ENCODE measurements at places on chromosomes 12 and 14. TPM values are rescaled to one million over a fixed set of nuclear protein-coding genes. Genes with fewer than 3 reads are reported as not detected.

The NRIP2 gene
- 0.99 TPM for polyA plus RNA-seq

DNA sequence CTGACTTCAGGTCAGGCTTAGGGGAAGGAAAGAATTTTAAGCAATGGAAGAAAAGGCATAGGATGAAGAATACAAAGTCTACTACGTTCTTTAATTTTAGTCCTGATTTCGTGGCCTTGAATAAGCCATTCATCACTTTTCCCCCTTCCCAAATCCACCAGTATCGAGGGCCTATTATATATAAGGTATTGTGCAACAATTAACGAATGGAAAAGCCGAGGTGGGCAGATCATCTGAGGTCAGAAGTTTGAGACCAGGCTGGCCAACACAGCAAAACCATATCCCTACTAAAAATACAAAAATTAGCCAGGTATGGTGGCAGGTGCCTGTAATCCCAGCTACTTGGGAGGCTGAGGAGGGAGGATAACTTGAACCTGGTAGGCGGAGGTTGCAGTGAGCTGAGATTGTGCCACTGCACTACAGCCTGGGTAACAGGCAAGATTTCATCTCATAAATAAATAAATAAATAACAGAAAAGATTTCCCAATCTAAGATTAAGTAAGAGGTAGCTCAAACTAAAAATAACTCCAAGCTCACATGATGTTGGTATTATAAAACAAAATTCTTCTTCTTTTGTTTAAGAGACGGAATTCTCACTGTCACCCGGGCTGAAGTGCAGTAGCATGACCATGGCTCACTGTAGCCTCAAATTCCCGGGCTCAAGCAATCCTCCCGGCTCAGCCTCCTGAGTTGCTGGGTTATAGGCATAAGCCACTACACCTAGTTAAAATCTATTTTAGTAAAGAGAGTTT lies 58.3 kb upstream of the NR2C1 start:
- no peak for DNase-seq

GRCh38 chr14:92470215-92470614 lies 43.4 kb upstream of the RIN3 start:
- no peak for DNase-seq

The PAX9 gene
- polyA plus RNA-seq, result not detected

The SOX5 gene
- polyA plus RNA-seq, result 6.7 TPM

- DNase-seq, result no peak
These were observed 287.5 kb upstream of the LMO3 start for GRCh38 chr12:16893426-16893825.

DNA sequence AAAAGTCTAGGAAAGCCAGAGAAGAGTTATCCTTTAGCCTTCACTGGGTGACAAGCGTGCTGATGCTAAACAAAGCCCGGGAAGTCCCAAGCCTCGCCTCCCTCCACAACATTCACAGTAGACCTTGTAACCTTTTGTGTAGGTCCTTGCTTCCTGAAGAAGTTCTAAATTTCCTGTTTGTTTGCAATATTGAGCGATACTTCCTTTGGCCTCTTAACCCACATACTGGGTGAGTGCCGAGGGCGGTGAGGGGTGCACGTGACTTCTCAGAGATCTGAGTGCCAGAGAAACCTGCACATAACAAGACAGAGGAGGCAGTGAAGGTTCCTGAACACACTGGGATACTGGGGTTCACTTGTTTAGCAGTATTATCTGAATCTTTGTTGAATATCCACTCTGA lies 134.3 kb downstream of the PLXNC1 start:
- no peak for DNase-seq

The G2E3 gene
- 21.7 TPM for polyA plus RNA-seq

The P2RX2 gene
- not detected for polyA plus RNA-seq

The IPO4 gene
- polyA plus RNA-seq, result 20.9 TPM

- DNase-seq, result no peak
These were observed 16.3 kb upstream of the BEGAIN start for GRCh38 chr14:100603341-100604120.

The FGF23 gene
- polyA plus RNA-seq, result not detected

- DNase-seq, result no peak
These were observed 1.5 kb downstream of the RAB21 start for GRCh38 chr12:71756054-71756690.

- DNase-seq, result no peak
These were observed 280.6 kb upstream of the PWP1 start for GRCh38 chr12:107404981-107405380.

DNA sequence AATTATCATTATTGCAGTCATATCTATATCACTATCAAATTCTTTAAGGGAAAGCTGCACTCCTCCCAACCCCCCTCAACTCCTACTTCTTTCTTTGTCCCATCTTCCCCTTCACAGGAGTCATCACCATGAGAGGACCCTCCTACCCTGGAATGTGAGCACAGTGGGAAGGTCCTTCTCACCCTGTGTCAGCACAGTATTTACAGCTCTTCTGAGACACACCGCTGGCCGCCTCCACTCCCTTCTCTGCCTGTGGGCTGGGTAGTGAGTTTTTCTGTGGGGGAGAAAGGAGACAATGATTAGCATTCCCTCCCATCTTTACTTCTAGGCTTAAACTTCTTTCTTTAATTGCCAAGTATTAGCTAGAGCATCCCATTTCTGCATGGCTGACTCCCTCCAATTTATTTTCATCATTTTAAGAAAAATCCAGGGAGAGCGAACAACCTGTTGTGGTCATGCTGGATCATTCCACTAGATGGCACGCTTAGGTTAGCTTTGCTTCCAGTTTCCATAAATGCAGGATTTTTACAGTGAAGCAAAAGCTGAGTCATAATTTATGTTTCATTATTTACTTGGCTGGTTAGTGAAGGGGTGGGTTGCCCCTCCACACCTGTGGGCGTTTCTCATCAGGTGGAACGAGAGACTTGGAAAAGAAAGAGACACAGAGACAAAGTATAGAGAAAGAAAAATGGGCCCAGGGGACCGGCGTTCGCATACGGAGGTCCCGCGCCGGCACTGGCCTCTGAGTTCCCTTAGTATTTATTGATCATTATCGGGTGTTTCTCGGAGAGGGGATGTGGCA lies 188.5 kb downstream of the ALX1 start:
- DNase-seq, result peak; percentile 8

The C1QL4 gene
- 0.06 TPM for polyA plus RNA-seq

The TMEM229B gene
- 0.07 TPM for polyA plus RNA-seq

The ANO4 gene
- polyA plus RNA-seq, result 7.5 TPM

- no peak for DNase-seq
These were observed 131.9 kb downstream of the DAAM1 start for GRCh38 chr14:59320361-59320760.

The FNTB gene
- 20.2 TPM for polyA plus RNA-seq

DNA sequence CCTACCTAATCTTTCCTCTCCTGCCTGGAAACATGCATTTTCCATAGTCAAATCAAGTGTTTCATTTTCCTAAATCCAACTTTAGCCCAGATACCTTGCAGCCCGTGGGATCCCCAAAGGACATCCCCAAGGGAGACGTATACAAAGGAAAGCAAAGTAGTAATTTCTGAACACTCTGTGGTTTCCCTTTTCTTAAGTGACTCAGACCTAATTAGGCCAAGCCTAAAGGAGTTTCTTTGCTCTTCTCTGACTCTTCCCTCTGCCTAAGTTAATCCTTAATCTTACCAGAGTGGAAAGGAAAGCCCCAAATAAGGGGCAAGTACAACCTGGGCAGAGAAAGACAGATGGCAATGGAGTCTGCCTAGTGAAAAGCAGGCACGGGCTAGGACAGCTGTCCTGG lies 250.3 kb downstream of the SPTSSA start:
- no peak for DNase-seq

GRCh38 chr12:124389138-124389724 lies 94.3 kb downstream of the RFLNA start:
- no peak for DNase-seq

GRCh38 chr12:7434670-7435069 lies 9.3 kb downstream of the CD163L1 start:
- no peak for DNase-seq

DNA sequence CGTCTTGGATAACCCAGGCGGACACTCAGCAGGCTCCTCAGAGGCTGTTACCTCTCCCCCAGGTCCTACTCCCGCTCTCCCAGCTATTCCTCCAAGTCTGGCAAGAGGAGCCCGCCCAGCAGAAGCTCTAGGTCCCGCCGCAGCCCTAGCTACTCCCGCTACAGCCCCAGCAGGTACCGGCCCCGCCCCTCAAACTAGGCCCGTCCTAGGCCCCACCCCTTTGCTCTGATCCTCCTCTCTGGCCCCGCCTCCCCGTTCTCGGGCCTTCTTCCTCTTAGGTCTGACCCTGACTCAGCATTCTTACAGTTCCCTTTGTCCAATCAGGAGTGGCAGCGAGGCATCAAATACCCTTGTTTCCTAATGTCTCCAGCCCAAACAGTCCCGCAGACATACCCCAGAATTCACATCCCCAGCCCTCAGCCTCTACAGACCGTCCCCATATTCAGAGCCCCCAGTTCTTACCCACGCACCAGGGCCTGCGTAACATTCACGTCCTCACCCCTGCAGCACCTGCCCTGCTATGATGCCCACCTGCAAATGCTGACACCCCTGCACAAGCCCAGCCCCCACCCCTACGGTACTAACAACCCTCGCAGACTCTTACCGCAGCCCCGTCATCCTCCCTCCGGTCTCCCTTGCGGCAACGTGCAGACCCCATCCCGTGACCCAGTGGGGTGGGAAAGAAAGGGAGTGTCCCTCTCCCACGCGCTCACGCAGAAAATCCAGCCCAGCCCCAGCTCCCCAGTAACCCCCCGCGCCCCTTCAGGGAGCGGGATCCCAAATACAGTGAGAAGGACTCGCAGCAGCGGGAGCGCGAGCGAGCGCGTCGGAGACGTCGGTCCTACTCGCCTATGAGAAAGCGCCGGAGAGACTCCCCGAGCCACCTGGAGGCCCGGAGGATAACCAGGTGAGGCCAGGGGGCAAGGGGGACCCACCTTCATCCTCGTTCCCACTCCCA lies 25.0 kb upstream of the HSPB8 start:
- DNase-seq, result no peak

DNA sequence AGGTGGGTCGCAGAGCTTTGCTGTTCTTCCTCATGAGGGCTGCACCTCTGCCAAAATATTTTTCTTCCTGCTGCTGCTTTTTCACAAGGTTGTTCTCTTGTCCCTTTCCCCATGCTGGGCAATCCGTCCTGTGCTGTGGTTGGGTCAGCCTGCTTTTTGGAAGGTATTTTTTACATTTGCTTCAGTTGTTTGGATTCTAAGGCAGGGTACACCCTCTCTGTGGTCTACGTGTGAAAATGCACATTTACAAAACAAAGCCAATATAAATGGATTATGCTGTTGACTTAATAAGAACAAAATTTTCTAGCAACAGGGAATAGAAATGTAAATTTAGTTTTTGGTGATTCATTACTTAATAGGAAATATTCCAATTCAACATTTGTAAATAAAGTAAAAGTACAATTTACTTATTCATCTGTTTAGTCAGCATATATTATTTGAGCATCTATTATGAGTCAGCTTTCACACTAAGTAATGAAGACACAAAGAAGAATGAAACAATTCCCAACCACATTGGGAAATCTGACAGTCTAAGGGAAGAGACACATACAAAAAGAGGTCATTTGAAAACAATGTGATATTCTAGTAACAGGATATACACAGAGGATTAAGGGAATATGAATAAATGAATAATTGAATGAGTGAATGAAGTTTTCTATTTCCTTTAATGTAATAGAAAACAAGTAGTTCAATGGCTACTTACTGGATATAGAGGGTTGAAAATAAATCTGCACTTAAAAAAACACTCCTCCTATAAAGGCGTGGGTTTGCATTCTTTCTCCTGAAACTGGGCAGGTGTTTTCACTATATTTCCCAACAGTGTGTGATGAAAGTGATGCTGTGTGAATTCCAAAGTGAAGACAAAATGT lies 94.6 kb upstream of the PRICKLE1 start:
- DNase-seq, result no peak

The GSKIP gene
- 28.0 TPM for polyA plus RNA-seq

GRCh38 chr12:34288963-34289345 lies 266.7 kb downstream of the ALG10 start:
- DNase-seq, result no peak

The KIF26A gene
- polyA plus RNA-seq, result not detected

GRCh38 chr12:43208627-43209026 lies 343.4 kb downstream of the ADAMTS20 start:
- no peak for DNase-seq

The CCDC60 gene
- not detected for polyA plus RNA-seq

GRCh38 chr12:29844667-29845066 lies 60.9 kb upstream of the TMTC1 start:
- DNase-seq, result no peak

The PIGH gene
- polyA plus RNA-seq, result 17.6 TPM

- no peak for DNase-seq
These were observed 88.0 kb downstream of the EPS8 start for GRCh38 chr12:15701206-15701605.

DNA sequence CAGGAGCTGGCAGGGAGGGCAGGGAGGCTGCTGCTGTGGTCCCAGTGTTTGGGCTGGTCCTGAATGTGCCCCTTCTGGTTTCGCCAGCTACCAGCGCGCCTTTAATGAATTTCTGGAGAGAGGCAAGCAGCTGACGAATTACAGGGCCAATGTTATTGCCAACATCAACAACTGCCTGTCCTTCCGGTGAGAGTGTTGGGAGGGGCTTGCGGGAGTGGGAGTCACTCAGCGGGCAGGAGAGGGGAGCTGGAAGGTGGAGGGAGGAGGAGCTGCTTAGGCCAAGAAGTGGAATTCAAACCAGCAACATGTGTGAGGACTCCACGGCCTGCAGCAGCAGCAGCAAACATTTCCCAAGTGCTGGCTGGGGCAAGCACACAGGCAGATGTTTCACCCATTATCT lies 7.7 kb downstream of the TNFAIP2 start:
- peak; percentile 44 for DNase-seq

GRCh38 chr12:990661-991349 lies at the start of gene ERC1:
ERC1 (plus strand) TSS chr12:991223; CDS start chr12:1027904, 36,681 bp downstream.
- peak; percentile 75 for DNase-seq

The ERBB3 gene
- polyA plus RNA-seq, result 2.1 TPM

The CCDC59 gene
- 16.3 TPM for polyA plus RNA-seq
